ENCODE measurements at places on chromosomes 7 and 10.

DNA sequence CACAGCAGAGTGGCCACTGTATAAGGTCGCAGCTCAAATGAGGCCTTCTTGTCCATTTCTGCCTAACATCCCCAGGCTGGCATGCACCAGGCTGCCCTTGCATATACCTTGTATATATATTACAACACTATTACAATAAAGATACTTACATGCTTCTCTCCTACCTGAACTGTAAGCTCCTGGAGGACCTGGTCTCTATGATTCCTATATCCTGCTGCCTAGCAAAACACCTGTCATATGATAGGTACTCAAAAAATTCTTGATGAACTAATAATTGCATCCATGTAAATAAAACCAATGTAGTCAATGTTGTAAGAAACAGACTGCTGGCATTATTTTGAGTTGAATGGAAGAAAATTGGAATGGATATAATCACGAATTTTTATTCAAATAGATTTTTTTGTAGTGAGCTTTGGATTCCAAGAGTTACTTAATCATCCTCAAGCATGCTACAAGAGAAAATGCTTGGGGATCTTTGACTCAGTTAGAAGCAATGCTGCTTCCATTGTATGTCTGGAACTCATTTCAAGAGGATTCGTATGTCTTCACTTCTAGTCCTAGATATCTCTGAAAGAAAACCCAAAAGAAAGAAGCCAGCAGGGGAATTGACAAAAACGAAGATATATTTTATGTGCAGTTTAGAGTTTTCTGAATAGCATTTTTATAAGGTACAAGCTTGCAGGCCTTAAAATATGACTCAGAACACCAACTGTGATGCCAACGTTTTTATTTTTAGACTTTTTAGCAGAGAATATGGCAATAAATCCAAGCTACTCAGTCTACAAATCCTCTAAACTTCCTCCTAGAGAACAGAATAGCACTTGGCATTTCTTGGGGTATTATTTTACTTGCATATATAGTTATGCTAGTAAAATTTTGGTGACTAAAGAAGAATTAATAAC lies 53.1 kb downstream of the OSBPL3 start:
- DNase-seq = no peak

DNA sequence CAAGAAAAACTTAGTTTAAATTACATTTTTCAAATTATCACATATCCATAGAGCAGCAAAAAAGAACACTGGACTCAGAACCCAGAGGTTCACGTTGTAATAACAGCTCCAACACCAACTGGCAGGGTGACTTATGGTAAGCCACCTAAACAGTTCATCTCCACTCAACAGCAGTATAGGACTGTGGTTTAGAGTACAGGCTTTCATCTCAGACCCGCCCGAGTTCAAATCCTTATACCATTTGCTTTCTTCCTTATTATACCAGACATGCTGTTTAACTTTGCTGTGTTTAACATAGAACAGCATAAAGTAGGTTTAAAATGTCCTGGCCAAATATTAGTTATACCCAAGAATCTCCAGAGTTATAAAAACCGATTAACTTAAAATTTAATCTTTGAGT lies 97.9 kb downstream of the ARHGAP21 start:
- DNase-seq = no peak

GRCh38 chr7:80809545-80809944 lies 109.3 kb downstream of the SEMA3C start:
- DNase-seq = no peak

DNA sequence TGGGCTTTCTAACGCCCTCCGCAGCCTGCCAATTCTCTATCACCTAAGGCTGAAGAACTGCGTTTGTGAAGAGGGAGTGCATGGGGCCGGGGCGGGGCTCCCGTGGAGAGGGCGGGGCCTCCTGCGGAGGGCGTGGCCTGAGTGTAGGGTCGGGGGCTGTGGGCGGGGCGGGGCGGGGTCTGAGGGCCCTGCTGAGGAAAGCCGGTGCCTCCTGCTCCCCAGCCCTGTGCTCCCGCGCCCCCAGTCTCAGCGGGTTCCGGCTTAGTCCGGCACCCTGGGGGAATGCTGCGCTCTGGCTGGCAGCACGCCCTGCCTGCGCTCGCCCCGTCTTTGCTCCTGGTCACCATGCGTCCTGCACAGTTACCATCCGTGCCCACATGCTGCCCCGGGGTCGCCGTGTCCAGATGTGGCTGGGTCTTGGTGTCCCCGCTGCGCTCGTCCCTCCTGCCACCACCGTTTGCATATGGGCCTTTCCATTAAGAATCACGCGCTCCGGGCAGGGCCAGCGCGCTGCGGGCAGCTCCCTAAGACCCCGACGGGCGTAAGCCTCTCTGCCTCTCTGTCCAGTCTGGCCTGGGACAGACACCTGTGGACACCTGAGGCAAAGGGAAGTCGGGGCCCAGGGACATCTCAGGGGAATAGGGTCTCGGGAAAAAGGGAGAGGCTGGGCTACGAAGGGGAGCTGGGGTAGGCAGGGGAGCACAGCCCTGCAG lies 144.0 kb upstream of the RET start:
- DNase-seq = no peak

DNA sequence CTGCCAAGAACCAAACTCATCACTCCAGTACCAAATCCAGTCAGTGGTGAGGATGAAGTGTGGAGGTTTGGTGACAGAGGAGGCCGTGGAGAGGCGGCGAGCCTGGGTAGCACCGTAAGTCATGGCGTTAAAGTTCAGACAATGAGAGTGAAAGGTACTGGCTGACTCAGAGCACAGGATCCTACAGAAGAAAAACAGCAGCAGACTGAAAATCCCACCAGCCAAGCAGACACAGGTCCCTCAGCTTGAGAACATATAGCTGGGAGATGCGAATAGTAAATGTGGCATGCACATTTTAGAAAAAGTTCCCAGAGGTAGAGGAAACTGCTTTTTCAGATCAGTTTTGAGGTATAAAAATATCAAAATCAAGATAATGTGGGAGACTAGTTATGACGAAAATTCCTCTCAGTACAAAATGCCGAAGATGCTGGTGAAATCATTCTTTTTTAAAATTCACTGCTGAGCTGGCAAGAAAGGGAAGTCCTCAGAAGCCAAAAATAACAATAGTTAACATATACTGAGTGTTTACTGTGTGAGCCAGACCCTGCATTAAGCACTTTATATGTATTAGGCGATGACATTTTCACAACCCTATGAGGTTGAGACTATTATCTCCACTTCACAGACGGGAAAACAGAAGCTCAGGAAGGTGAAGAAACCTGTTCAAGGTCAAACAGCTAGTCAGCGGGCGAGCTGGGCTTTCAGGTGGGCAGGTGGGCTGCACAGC lies 20.9 kb downstream of the PARP12 start:
- DNase-seq = no peak

- no peak for DNase-seq
Observed at GRCh38 chr7:26777385-26777784, 87.0 kb downstream of the SKAP2 start.

GRCh38 chr10:117004227-117005025 lies 561 bp downstream of the SHTN1 start:
- no peak for DNase-seq

- DNase-seq = no peak
Observed at GRCh38 chr7:115638853-115639252, 391.7 kb downstream of the TFEC start.

GRCh38 chr7:25725451-25725850 lies 426.5 kb upstream of the NFE2L3 start:
- DNase-seq = no peak

DNA sequence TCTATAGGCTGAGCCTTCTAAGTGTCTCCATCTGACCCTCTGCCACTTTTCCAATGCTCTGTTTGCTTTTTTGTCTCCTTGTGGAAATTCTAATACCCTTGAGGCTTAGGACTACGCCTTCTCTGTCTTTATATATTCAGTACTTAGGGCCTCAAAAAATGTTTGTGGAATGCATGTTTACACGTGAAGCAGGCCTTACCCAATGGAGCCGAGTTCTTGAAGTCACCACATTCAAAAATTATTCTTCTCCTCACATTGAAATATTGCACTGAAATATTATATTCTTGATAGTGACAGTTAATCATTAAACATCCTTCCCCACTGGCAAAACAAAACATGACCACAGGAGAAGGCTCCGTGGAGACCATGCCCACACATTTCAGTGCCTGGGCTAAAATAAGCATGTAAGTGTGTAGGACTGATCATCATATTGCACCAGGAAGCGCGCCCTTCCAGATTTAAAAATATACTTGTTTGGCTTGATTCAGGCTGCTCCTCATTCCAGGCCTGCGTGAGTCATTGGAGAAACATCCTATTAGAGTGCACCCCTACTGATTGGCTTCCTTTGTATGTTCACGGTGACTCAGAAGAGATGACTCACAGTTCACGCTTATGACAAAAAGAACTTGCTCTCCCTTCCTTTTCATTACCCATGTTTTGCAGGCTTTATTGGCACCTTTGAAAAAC lies 307.4 kb upstream of the AOAH start:
- no peak for DNase-seq

GRCh38 chr7:25846722-25847121 lies 305.3 kb upstream of the NFE2L3 start:
- DNase-seq = no peak

DNA sequence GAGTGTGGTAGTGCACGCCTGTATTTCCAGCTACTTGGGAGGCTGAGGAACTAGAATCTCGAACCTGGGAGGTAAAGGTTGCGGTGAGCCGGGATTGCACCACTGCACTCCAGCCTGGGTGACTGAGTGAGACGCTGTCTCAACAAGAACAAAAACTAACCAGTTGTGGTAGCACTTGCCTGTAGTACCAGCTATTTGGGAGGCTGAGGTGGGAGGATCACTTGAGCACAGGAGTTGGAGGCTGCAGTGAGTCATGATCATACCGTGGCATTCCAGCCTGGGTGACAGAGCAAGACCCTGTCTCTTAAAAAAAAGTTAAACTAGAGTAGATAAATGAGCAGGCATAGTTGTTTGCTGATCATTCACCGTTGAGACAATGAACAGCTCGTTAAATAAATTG lies 48.9 kb downstream of the CUX1 start:
- DNase-seq = no peak

DNA sequence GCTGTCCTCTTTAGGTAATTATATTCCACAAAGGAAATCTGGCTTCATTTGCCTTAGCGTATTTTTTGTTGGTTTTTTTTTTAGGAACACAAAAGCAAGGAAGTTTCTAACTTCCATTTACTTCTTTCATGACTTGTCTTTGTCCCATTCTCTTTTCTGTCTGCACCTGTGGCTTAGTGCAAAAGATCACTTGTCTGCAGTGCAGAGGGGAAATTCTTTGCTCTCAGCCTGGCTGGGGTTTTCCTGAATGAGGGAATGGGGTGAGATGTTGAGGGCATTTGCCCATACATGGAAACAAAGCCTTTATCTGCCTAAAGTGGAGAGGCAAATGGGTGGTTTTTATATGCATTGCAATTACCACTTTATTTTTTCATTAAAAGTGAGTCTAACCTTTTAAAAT lies 361.1 kb upstream of the IGFBP3 start:
- DNase-seq = no peak

Data from GM18507 (cell line).